ENCODE measurements at places on chromosomes 6 and 20. TPM values are rescaled to one million over a fixed set of nuclear protein-coding genes. Genes with fewer than 3 reads are reported as not detected.
A peak's percentile ranks its signal among the peaks of the same experiment; 100 is the strongest.

GRCh38 chr6:33314515-33314942 lies 651 bp upstream of the TAPBP start:
- peak; percentile 58 for DNase-seq

DNA sequence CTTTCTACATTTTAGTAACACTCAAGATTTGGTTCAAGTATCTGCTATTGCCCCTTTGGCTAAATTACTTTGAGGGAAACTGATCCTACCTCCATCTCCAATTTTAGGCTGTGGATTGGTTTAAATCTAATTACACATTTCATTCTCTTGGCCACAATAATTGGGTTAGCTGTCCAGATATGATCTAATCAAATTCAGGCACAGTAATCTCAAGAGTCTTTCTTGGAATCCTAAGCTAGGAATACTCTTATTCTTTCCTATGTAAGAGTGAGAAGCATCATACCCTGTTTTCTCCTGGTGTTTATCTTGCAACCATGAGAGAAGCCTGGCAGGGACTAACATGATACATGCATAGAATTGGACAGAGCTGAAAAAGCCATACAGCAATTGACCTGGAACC lies 300.4 kb upstream of the MARCKS start:
- DNase-seq, result no peak

DNA sequence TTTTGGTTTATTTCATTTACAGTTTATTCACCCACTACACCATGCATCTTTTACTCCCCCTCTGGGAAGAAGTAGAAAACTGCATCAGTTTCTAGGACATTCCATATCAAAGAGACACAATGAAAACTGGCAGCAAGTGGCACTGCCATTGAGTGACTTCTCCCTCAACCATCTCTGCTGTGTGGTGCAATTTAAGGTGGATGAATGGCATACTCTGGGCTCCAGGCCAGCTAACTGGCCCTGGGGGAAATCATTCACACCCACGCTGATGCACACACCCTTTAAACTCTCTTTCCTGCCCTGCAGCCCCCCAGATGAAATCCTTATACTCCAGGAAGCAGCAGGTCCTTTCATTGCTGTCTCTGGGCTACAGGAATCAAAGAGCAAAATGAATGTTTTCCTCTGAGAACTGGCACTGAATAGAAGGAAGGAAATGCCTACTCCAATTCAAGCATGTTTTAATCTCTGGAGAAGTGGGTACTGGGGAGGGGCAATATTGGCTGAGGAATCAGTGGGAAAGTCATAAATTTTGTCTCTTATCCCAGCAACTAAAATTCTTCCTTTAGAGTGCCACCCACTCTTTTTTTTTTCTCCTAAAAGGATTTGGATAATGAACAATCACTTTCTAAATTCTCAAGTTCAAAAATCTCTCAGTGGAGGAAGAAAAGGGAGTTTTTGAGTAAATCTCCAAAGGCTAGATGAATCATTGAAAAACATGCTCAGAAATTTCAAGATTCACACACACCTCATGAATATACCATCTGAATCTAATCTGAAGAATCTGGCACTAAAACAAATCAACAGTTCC lies 16.9 kb upstream of the RFPL4B start:
- no peak for DNase-seq

DNA sequence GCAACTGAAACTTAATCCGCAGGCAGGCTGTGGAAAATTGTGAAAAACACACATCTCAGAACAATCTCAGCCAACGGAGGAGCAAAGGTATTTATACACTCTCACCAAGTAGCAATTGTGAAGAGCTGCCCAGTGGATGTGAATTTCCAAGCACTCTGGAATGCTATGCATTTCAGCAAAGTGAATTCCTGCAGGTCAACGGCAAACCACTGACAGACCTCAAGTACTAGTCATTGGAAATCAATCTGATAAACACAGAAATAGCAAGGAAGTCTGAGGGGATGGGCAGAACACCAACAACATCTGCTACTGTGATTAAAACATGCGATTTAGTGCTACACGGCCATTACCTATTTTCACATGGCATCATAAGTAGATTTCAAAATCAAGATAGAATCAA lies 429.1 kb downstream of the HTR1B start:
- DNase-seq, result no peak

DNA sequence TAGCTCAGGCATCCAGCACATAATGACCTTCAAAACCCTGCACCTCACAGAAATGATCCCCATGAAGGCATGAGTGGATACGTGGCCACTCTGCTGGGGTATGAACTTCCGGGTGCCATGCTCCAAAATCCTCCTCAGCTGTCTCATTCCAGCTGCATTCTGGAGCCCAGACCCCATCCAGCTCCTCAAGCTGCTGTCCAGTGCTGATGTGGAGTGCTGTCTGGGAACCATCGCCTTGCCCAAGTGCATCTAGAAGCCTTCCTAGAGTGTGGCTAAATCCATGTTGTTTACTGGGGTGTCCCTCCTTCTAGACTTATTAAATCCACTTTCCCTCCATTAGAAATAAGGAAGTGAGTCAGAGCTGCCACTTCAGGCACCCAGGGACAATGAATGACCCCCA lies 130.8 kb upstream of the PTPRT start:
- no peak for DNase-seq

- no peak for DNase-seq
Observed at GRCh38 chr20:21047981-21048380, 58.2 kb downstream of the LINC00237 start.

GRCh38 chr6:85464260-85464644 lies 14.4 kb downstream of the NT5E start:
- no peak for DNase-seq

DNA sequence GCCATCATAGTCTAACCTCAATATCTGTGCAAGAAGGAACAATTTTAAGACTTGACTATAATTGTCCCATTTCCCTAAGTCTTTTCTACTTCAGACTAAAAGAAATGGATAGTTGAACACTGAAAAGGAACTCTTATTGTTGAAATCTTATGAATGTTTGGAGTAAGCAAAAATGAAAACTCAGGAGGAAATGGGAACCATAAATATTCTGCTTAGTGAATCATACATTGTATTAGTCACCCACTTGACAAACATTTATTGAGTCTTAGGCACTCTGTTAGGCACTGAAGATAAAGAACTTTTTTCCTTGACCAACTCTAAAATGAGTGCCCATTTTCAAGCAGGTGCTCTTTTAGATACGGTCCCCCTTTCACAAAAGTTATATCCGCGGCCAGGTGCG lies 8.7 kb downstream of the CCDC170 start:
- DNase-seq, result no peak

DNA sequence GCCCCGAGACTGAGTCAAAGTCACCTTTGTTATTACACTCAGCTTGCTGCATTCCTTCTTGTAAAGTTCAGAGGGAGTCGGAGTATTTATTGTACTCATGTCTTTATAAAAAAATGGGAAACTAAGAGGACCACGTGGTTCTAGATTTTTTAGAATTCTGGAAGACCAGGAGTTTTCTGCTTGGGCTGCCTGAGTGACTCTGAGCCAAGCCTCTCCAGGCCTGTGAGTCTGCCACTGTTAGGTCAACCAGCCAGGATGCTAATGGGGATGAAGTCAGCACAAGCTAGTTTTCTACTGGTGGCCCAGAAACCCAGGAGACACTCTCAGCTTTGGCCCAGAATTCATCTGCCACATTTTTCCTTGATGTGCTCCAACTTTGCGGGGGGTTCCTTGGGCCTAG lies 453.5 kb upstream of the SULF2 start:
- DNase-seq, result no peak

DNA sequence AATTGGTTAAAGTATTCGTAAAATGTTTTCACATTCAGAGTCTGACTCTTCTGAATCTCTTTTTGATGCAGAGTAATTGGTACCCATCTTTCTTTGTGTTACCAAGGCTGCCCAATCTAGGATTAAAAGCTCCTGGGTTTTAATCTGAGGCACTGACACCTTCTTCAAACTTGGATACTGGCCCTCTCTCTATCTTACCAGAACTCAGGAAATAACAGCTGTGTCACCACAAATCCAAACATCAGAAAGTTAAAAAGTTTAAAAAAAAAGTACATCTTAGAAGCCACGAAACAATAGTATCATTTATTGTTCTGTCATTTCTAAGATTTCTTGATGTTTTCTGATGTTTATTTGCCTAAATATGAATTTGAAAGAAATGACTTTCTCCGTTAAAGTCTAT lies 255.5 kb upstream of the RUNX2 start:
- DNase-seq, result no peak

- no peak for DNase-seq
Observed at GRCh38 chr6:35214869-35215664, 1.3 kb downstream of the SCUBE3 start.

- DNase-seq, result no peak
Observed at GRCh38 chr6:43831191-43831590, 61.2 kb downstream of the VEGFA start.

DNA sequence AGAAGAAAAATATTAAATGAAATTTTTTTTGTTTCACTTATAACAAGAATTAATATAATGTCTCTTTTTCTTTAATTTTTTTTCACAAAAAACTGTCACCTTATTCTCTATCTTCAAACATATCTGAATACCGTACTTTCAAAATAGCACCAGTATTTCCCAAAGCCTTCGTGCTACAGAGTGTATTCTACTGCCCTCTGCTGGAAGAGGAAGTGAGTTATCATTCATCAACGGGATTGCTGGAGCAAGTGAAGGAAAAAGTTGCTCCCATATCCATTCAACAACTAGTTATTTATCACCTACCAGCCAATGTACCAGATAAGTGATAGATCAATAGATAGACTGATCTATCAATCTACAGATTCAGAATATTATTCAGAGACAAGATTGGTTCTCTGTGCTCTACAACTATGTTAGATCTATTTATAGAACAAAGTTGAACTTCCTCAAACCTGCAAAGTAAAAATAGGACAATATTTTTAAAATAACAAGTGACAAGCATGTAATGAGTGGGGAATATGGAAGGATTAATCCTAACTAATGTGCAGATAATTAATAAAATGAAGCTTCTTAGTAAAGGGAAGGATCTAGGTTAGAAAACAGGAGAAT lies 26.7 kb upstream of the TFAP2B start:
- peak; percentile 19 for DNase-seq

DNA sequence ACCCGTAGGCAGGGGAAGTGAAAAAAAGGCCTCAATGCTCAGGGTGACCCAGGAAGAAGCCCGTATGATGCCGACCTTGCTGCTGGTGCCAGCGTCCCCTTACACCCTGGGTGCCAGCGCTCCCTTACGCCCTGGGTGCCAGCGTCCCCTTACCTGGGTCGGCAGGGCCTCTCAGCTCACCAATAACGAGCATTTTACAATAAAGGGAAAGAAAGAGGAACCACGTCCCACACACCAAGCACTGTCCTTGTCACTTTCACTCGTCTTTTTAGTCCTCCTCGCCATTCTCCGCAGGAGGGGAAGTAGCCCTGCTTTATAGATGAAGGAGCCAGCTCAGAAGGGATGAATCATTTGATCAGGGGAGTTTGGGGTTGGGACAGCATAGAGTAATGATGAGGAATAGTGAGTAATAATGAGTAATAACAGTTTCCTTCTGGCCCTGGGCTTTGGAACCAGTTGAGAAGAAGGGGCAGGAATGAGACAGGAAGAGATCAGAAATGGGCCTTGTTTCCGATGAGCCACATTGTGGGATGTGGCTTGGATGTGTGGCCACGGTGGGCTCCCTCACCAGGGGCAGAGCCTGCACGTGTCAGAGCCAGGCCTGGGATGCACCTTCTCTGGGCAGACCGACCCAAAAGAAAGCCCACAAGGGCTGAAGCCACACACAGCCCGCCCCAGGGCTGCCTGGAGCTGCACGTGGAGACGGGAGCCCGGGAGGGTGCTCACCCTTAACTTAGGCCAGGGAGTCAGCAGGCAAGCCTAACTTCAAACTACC lies 75.7 kb downstream of the SYNJ2 start:
- DNase-seq, result no peak

GRCh38 chr20:32474717-32474966 lies 110.5 kb downstream of the NOL4L start:
- no peak for DNase-seq

DNA sequence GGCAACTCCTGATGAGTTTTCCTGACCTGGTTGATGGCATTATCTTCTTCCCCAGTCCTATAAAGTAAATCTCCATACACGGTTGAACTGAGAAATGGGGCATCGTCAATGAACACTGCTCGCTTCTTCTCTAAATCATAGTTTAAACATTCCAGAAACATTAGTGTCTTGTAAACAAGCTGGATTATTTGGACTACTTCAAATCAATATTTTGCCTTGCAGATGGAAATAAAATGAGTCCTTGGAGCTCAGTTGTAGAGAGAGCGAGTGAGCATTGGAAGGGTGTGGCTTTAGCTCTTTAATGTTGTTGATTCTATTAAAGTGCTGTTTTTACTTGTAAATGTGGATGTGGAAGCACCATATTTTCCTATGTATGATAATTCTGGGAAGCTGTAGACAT lies 18.4 kb downstream of the C6orf89 start:
- no peak for DNase-seq

DNA sequence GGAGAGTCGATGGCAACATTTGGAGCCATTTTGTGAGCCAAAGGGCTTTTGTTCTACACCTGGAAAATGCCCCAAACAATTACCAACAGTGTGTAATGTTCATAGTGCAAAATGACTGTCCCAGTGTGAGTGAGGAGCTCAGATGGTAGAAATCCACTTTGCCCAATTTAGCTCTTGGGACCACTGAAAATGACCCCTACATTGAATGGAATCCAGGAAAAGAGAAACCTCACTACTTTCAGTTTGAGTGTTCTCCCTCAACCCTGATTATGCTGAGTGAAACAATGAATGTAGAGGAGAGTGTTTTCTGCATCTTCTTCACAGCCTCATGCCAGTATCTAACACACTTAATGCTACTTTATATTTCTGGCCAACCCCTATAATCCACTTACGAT lies 84.9 kb upstream of the NRN1 start:
- no peak for DNase-seq

GRCh38 chr20:47809161-47809960 lies 24.1 kb upstream of the SULF2 start:
- DNase-seq, result peak; percentile 26

DNA sequence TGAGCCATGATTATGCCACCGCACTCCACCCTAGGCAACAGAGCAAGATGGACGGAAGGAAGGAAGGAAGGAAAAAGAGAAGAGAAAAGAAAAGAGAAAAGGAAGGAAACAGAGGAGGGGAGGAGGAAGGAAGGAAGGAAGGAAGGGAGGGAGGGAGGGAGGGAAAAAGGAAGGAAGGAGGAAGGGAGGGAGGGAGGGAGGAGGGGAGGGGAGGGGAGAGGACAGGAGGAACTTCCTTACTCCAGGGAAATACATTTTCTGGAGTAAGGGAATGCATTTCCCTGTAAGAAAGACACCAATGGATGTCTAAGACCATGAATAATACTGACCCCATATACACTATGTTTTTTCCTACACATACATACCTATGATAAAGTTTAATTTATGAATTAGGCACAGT lies 93.2 kb upstream of the NFATC2 start:
- no peak for DNase-seq

The FRS3 gene
- total RNA-seq, result 6.3 TPM

The ILRUN gene
- 89.5 TPM for total RNA-seq

The ARMH2 gene
- not detected for total RNA-seq

The MYB gene
- 2.0 TPM for total RNA-seq

The CLDN20 gene
- 0.23 TPM for total RNA-seq

The RIPPLY2 gene
- total RNA-seq, result not detected

The UBE2C gene
- total RNA-seq, result 2.9 TPM

The WFDC5 gene
- total RNA-seq, result not detected

Measured in mucosa of gallbladder (tissue), 1 donor.